ENCODE measurements at places on chromosomes 2 and 18.

GRCh38 chr2:172427990-172428831, 825 bp downstream of the ITGA6 start:
- DNase-seq, result no peak

DNA sequence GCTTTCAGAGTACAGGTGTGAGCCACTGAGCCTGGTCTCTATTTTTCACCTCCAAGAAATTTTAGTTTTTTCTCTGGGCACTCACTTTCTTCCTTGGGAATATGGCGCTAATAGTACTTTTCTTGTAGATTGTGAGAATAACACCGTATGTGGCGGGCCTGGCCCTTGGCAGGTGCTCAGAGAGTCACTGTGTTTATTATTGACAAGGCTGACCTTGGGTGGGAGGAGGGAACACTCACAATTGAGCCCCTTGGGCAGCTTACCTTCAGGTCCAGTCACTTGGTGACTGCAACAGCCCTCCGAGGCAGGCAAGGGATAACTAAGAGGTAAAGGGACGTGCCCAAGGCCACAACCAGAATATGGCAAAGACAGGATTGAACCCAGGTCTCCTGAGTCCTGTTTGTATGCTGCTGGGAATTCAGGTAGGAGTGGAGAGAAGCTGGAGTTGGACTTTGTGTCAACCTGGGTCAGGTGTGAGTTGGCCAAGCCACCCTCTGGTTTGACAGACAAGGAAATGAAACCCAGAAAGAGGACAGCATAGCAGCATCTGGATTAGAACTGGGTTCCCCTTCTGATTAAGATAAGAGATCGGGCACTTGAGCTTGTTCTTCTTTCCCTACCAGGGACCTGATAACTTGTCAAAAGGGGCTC, 2.8 kb upstream of the STK25 start:
- no peak for DNase-seq

DNA sequence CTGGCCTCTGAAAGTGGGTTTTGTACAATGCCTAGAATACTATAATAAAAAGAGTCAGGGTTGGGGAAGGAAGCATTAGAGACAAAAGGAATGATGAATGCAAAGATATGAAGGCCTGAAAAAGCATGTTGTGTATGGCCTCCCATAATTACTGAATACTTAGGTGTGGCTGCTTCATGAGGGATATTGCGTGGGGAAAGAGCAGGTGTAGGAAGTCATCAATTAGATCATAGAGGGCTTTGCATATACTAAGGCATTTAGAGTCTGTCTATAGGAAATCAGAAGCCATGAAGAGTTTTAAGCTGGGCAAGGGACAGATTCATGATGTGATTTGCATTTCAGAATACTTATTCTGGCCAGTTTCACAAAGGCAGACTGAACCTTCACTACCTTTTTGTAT, 48.2 kb downstream of the NCOA1 start:
- no peak for DNase-seq

DNA sequence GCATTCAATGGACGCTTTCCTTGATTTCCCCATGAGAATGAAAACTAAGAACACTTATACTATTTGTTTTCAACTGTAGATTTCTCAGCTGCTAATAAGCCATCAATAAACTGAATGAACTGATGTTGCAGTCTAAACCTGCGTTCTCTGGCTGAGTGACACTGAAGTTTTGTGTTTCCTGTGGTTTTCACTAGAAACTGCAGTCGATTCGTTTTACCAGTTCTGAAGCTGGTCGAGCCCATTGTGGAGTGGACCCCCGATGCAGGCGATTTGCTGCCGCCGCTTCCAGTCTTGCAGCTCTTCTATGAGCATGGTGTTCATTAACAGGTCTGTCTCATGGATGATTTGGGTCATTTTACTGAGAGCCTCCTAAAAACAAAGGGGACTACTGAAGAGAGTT, 50.6 kb upstream of the STAT1 start:
- DNase-seq, result no peak

- no peak for DNase-seq
Measured at GRCh38 chr2:47259829-47260228, 104.7 kb upstream of the STPG4 start.

DNA sequence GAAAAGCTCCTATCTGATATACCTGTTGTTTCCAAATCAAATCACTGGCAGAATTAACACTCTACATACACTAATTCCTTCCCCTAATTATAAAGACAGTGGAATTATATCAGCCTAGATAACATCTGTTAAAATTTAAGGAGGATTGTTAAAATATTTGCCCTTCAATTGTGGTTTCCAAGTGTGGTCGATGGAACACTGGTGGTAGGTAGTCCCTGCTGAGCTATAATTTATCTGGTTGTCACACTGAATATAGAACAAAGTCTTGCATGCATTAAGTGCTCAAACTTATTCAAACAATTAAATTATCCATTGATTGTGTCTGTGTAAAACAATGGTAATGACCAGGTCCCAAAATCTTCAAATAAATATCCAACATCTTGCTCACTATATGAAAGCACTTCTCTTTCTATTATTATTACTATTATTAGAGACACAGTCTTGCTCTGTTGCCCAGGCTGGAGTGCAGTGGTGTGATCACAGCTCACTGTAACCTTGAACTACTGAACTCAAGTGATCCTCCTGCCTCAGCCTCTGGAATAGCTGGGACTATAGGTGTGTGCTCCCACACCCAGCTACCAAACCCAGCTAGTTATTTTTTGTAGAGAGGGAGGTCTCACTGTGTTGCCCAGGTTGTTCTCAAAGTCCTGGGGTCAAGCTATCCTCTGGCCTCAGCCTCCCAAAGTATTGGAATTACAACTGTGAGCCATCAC, 12.0 kb downstream of the CDH2 start:
- no peak for DNase-seq

GRCh38 chr2:84897773-84898172, 7.7 kb upstream of the TMSB10 start:
- no peak for DNase-seq

DNA sequence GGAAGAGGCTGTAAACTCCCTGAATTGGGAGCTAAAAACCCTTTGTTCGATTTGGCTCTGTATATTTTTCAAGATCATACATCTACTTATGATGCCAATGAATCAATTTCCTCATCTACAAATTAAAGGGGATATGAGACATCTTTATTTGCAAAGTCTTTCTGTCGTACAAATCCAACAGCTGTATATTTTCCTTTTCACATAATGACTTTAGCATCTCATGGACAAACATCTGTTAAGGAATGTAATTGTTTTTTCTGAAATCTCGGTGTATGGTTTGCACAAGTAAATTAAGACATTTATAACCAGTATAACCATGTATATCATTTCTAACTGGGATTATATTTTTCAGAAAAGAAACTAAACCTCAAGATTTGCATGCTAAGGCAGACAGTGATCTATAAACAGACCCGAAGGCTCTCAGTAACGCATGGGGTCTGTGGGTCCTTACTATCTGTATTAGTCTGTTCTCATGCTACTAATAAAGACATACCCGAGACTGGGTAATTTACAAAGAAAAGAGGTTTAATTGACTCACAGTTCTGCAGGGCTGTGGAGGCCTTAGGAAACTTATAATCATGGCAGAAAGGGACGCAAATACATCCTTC, 130.8 kb downstream of the SLC8A1 start:
- DNase-seq, result no peak

GRCh38 chr2:55838653-55839052, 84.9 kb downstream of the EFEMP1 start:
- no peak for DNase-seq

DNA sequence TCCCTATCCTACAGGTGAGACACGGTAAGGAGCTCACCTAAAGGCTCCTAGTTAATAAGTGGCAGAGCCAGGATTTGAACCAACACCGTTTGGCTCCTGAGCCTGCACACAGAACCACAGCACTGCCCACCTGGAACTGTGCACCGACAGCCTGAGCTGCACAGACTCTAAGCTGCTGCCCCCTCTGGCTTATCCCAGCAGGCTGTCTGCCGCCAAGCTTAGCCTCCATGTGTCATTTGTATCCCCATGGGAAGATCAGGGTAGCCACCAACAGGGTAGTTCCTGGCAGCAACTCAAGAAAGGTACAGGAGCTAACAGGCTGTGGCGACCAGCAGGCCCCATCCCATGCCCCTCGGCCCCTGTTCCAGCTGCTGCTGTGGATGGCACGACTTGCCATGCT, 135.7 kb downstream of the LRRC30 start:
- DNase-seq, result no peak

DNA sequence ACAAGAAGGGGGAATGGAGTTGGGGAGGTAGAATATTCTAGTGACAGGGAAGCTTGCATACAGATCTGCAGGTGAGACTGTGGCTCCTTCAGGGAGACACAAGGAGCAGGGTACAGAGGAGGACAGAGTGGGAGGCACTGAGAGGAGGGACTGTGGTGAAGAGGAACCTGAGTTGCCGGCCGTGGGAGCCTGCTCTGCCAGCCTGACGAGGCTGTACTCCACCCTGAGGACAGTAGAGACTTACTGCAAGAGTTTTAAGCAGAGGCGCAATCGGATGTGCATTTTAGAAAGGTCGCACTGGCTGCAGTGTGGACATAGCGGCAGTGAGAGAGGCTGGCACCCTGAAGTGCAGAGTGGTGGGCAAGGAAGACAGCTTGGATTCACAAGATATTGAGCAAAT, 185.8 kb downstream of the GFPT1 start:
- no peak for DNase-seq

GRCh38 chr2:85307527-85307897, 20.3 kb downstream of the TGOLN2 start:
- DNase-seq, result no peak

DNA sequence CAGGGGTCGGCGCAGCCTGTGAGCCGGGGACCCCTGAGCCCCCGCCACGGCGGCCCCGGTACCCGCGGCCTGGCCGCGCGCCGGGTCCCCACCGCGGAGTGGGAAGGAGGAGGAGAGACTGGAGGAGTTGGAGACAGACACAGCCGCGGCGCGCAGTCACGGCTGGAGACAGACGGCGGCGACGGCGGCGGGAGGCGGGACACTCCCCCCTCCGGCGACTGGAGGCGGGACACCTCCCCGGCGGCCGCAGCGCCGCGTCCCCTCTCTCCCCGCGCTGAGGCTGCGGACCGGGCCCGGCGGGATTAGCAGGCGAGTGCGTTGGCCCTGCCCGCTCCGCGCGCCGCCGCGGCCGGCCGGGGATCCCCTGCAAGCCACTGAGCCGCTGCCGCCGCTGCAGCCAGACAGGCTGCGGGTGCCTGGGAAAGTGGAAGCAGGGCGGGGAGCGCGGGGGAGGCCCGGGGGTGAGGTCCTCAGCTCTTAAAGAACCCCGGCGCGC, 1.0 kb upstream of the LDLRAD4 start:
- no peak for DNase-seq

DNA sequence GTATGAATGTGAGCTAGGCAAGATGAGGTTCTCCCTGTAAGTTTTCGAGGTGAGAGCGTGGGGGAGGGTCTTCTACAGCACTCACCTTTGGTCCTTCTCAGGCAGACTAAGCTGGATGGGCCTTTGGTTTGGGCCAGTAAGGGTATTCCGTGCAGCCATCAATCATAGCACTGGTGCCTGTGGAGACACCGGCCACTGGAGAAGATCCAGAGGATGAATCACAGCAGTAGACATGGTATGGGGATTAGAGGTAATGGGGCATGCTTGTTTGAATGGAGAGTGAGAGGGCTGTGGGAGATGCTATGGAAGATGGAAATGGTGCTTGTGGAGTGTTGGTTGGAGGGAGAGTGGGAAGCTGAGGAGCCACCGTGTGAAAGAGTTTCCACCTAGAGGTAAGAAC, 16.1 kb downstream of the MAPRE3 start:
- no peak for DNase-seq

GRCh38 chr2:222523783-222524544, 99.6 kb downstream of the SGPP2 start:
- no peak for DNase-seq

- DNase-seq, result no peak
Measured at GRCh38 chr2:212314680-212315079, 223.9 kb downstream of the ERBB4 start.

DNA sequence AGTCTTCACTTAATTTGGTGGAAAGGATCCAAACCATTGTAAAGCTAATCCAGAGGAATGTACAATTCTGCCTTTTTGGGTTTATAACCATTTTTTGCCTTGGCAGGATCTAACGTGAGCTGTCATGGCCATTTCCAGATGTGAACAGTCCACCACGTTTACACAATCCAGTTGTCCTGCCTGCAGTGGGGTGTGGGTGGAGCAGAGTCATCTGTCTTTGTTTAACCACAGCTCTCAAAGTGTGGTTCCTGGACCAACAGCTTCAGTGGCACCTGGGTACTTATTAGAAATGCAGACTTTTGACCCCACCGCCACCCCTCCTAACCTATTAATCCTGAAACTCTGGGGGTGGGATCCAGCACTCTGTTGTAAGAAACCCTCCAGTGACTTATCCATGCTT, 35.9 kb downstream of the FHOD3 start:
- no peak for DNase-seq

DNA sequence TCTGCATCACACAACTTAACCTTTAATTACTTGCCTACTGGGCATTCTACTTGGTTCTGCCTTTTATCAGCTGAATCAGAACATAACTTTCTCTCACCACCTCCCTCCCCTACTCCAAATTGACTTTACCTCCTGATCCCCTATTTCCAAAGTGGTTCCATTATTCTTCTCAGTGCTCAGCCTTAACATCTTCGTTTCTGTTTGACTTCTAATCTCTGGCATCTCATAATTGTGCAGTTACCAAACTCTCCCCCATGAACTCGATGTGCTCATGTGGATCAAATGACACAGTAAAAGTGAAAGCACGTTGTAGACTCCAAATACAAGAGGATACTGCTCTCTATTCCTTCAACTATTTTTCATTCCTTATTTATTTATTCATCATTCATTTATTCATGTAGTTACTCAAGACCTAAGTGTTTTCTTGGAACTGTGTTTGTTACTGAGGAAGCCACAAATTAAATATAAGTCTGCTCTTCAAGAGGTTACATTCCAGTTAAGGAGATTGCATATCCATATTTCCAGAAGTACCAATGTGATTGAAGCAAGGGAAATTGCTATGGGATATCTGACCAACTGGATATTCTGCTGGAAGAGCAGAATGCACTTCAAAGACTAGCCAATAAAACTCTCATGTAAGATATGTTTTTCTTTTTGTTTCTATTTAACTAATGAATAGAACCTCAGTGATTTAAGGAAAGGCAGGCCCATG, 158.8 kb downstream of the TMEFF2 start:
- no peak for DNase-seq

GRCh38 chr18:72985686-72986085, 117.9 kb upstream of the NETO1 start:
- DNase-seq, result no peak

DNA sequence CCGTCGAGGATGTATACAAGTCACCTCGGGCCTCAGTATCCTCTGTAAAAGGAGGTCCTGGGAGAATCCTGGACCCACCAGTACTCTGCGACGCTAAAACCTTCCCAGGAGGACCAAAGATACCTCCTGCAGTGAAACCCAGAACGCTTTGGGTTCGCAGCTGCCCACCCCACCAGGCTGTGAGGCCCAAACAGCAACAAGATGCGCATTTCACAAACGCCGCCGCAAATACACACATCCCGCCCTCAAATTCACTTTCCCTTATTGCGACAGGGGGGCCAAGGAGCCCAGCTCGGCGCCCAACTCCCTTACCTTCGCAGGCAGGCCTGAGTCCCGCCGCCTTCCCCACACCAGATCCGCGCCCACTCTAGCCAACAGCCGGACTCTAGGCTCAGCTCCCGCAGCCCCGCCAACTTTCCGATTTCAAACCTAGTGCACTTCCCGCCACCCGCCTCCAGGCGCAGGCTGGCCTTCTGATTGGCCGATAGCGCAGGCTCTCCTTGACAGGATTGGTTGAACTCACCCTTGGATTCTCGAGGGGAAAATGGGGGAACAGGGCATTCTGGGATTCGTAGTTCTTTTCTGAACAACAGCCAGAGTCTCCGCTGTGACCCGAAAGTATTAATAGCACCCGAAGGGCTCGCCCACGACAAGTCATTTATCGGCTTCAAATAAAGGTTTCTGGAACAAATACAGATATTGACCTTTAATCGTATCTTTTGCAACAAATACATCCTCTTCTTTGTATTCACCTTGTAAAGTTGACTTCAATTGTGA, at the start of gene SPC25:
Gene SPC25 (minus strand): TSS at position 425 of the 777 bp plus-strand sequence. CDS start 911 bp downstream, outside the sequence.
- peak; percentile 94 for DNase-seq
